Mucosa of gallbladder (tissue), 1 donor: ENCODE measurements at places on chromosomes 1 and 21. TPM values are rescaled to one million over a fixed set of nuclear protein-coding genes. Genes with fewer than 3 reads are reported as not detected.

Gene PDZK1
- total RNA-seq, result 111 TPM

Gene PRXL2B
- total RNA-seq, result 133 TPM

GRCh38 chr1:27752360-27752759, 20.7 kb upstream of the STX12 start:
- DNase-seq, result no peak

DNA sequence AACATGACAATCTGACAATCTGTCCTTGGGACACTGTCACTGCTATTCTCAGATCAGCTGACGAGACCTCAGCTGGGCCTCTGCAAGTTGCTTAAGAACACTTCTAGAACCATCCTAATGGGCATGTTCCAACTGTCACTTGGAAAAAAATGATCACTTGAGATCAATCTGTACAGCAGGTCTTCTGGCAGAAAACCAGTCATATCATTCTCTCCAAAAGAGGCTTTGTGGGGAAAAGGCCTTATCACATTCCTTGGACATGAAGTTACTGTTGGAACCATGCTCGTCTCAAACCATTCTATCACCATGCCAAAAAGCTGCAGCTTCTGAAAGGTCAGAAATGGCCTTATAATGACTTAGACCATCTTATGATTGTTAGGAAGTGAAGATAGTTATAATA, 744.2 kb downstream of the USP25 start:
- DNase-seq, result no peak

GRCh38 chr1:15075817-15076216, 77.7 kb upstream of the TMEM51 start:
- DNase-seq, result no peak

- no peak for DNase-seq
Measured at GRCh38 chr1:171422511-171422910, 62.8 kb upstream of the PRRC2C start.

GRCh38 chr1:18128298-18128697, 20.7 kb downstream of the IGSF21 start:
- DNase-seq, result no peak
